ENCODE measurements at places on chromosomes 3 and 15. TPM values are rescaled to one million over a fixed set of nuclear protein-coding genes. Genes with fewer than 3 reads are reported as not detected.

Gene SPTBN5
- total RNA-seq = under 0.01 TPM

Gene PLA2G4E
- total RNA-seq = not detected

Gene RBPMS2
- total RNA-seq = 0.59 TPM

Gene PYGO1
- 5.9 TPM for total RNA-seq

Gene SLC2A2
- total RNA-seq = not detected

Gene TM2D3
- 16.8 TPM for total RNA-seq

Gene HCN4
- total RNA-seq = not detected

Gene CCDC39
- not detected for total RNA-seq

Gene CPLX3
- total RNA-seq = not detected

Gene NUP210
- total RNA-seq = not detected

Gene SPINT1
- total RNA-seq = 2.5 TPM

Gene PLSCR5
- total RNA-seq = not detected

Gene IL17RE
- 3.9 TPM for total RNA-seq

Gene SLC28A1
- total RNA-seq = not detected

Gene CCR1
- not detected for total RNA-seq

Gene GPR15
- total RNA-seq = not detected

Gene TUSC7
- total RNA-seq = not detected

Gene SLC22A13
- total RNA-seq = not detected

Gene LMCD1
- 87.3 TPM for total RNA-seq

Gene LYSMD4
- total RNA-seq = 3.4 TPM

Gene CLSTN2
- total RNA-seq = 0.15 TPM

Gene CHRNA7
- not detected for total RNA-seq

Gene TIMP4
- 11.3 TPM for total RNA-seq

Gene ELP6
- total RNA-seq = 40.0 TPM

Gene DAPK2
- 0.34 TPM for total RNA-seq

Gene SERPINI2
- total RNA-seq = not detected

Gene CCDC9B
- 4.2 TPM for total RNA-seq

Gene SEMA3F
- 40.2 TPM for total RNA-seq

Gene MANF
- 87.9 TPM for total RNA-seq

Gene YEATS2
- 22.5 TPM for total RNA-seq

Gene USP3
- 27.1 TPM for total RNA-seq

Gene PPP2R3A
- total RNA-seq = 9.8 TPM

Gene AMOTL2
- total RNA-seq = 91.1 TPM

All from bronchus fibroblast of lung (primary cell).